ENCODE measurements at places on chromosomes 2 and 18.

DNA sequence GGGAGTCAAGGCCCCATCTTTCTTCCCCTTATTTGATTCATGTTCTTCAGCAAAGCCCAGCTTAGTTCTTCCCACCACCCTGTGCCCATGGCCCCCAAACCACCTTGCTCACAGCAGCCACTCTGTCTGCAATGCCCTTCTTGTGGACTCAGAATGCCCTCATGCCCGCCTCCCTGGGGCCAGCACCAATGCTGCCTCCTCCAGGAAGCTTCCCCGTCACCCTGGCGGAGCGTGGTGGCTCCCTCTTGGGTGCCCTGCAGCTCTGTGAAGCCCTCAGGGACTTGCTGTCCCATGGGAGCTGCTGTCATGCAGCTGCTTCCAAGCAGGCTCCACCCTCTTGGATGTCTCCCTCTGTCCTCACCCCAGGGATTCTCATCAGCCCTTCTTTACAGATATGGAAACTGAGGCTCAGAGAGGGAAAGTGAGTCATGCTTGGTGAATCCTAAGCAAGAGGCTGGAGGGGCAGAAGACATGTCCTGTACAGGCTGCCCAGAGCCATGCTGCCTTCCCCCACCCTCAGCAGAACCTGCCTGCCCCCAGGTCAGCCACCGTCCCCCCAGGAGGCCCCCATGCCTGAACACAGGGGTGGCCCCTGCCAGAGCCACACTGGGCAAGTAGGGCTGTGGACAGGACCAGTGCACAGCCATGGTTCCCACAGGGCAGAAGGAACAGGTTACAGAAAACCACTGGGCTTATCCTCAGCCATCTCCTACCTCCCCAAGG, 11.8 kb upstream of the DUSP2 start:
- no peak for DNase-seq

DNA sequence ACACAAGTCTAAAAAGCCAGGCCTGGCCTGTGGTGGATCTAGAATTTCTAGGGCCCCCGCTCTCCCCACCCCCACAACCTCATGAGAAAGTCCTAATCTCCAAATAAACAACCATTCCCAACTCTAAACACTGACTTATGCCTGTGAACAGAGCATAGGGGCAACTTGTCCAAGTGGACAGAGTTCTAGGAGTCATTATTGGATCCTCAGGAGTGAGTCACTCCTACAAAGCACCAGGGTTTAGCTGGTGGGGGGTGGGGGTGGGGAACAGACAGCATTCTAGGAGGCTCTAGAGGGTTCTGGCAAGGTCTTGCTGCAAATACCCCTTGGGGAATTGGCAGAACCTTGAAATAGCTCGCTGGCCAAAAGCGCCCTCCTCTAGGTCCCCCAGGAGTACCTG, 83.3 kb downstream of the ZCCHC2 start:
- DNase-seq, result no peak

GRCh38 chr2:230824406-230824978, 40.2 kb upstream of the ITM2C start:
- peak; percentile 39 for DNase-seq

DNA sequence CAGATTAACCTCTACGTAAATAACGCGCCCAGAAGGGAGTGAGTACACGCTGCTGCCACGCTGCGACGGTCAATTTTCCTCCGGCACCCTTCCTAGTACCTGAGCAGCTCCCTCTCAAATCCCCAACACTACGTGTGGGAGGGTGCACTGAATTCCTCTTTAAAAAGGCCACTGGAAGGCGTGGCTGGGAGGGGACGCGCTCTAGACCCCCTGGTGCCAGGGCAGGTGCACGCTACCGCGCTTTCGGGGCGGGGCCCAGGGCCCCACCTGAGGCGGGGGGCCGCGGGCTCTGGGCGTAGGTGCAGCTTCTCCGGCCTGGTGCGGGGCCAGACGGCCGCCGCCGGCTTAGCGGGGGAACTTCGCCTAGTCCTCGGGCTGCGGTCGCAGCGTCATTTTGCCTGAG, 668 bp upstream of the ANKRD12 start:
- DNase-seq, result no peak

DNA sequence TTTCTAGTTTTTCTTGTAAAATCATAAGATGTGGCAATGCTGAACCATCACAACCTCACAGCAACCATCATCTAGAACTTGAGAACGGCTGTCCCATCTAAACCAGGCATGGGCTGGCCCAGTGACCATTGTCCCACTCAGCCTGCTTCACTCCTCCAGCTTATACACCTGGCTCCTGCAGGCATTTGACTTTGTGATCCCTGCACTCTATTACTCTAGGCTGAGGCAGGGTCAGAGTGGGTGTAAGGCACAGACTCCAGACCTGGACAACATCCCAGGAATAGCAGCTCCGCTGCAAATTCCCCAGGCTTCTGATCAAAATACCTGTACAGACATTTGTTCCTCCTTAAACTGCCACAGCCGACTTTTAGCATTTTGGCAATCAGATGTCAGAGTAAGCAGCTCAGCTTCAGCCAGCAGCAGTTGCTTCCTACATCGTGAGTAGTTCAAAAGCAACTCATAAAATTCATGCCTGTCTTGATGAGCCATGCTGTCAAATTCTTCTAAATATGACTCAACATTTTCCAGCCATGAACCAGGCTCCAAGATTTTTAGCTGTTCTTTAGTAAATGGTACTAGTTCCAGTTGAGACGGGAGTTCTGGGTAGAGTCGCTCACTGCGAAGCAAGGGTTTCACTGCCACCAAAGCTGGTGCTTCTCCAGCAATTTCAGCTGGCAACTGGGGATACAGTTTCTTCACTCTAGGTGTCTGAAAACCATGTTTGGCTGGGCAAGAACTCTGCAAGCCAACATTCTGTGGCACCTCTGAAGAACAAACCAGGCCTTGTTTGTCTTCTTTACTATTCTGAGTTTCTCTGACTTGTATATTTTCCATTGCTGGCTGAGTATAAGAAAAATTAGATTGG, 12.8 kb downstream of the EPG5 start:
- no peak for DNase-seq

- no peak for DNase-seq
Observed at GRCh38 chr2:9824956-9825720, 18.1 kb upstream of the TAF1B start.

DNA sequence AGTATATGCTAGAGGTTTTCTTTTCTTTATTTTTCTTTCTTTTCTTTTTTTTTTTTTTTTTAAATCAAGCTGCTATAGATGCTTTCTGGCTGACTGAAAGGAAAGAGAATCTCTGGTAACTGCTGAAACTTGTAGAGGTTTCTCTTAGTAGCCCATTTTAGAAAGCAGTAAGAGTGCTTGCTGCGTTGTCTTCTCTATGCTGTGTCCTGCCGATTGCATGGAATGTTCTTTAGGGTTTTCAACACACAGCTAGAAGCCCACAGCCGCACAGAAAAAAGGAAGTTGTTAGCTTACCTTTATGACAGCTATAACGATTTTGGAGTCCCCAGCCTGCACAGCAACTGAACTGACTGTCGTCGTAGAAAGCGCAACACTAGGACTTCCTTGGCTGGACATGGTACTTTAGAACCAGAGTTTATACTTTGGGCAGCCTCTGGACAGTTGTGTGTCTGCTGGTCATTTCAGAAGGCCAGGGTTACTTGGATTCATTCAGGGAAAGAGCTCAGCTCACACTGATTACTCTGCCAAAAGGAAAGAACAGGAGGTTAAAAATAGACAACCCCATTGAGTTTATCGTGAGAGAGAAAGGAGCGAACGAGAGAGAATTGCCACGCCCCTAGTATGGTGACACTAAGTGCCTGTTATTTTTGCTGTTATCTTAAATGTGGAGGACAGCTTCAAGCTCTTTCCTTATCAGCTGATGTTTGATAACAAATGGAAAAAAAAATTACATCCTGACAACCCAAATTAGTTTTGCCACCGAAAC, at the start of gene CCDC141:
TSS of gene CCDC141 (minus strand) at position 592 of the 766 bp plus-strand sequence. CDS start at position 396, 196 bp downstream.
- DNase-seq, result no peak

- no peak for DNase-seq
Observed at GRCh38 chr18:21559195-21559594, 41.3 kb downstream of the ESCO1 start.

GRCh38 chr2:146661473-146662096, 1183.2 kb upstream of the ACVR2A start:
- DNase-seq, result no peak

- no peak for DNase-seq
Observed at GRCh38 chr2:132518302-132518701, 101.7 kb downstream of the GPR39 start.

- DNase-seq, result no peak
Observed at GRCh38 chr18:76634564-76634963, 139.5 kb upstream of the ZNF516 start.

GRCh38 chr2:44537264-44537663, 175.5 kb downstream of the CAMKMT start:
- DNase-seq, result no peak

DNA sequence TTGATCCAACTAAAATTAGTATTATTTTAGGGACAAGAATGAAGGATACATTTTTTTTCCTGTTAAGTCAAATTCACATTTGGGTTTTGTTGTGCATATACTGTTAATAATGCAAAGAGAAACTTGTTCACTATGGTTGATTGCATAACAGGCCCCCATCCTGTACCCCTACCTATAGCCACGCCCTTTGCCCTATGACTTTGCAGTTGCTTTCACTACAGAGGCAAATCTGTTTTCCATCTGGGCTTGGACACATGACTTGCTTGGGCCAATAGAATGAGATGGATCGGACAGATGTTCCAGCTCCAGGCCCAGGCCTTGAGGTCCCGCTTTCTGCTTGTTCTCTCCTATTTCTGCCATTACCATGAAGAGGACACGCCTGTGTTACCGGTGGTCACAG, 278.5 kb upstream of the HNRNPA3 start:
- DNase-seq, result no peak

DNA sequence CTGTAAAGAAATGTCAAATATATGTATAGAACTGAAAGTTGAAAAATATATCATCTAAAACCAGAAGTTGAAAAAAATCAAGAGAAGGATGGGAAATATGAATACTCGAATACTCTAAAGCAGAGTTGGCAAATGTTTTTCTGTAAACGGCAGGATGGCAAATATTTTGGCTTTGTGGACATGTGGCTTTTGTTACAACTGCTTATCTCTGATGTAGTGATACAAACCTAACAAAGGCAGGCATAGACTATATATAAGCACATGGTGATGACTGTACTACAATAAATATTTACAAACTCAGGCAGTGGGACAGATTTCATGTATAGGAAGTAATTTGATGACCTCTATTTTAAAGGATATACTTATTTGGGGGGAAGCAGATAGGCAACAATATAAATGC, 224.6 kb upstream of the LRRTM4 start:
- no peak for DNase-seq

DNA sequence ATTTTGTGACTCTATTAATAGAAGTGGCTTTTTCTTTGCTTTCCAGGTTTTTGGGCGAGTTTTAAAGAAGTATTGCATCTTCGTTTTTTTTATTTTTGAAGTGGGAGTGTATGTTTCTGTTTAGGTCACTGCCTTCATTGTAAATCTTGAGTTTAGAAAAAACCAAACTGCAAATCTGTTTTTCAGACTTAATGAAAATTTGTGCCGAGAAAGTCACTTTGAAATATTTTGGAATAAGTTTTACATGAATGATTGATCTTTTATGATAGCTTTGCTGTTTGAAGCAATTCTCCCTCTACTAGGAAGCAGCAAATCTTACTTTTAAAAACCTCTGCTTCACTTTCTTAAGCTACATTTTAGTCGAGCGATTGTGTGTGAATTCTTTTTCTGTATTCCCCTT, 2.2 kb downstream of the SMAD4 start:
- no peak for DNase-seq

DNA sequence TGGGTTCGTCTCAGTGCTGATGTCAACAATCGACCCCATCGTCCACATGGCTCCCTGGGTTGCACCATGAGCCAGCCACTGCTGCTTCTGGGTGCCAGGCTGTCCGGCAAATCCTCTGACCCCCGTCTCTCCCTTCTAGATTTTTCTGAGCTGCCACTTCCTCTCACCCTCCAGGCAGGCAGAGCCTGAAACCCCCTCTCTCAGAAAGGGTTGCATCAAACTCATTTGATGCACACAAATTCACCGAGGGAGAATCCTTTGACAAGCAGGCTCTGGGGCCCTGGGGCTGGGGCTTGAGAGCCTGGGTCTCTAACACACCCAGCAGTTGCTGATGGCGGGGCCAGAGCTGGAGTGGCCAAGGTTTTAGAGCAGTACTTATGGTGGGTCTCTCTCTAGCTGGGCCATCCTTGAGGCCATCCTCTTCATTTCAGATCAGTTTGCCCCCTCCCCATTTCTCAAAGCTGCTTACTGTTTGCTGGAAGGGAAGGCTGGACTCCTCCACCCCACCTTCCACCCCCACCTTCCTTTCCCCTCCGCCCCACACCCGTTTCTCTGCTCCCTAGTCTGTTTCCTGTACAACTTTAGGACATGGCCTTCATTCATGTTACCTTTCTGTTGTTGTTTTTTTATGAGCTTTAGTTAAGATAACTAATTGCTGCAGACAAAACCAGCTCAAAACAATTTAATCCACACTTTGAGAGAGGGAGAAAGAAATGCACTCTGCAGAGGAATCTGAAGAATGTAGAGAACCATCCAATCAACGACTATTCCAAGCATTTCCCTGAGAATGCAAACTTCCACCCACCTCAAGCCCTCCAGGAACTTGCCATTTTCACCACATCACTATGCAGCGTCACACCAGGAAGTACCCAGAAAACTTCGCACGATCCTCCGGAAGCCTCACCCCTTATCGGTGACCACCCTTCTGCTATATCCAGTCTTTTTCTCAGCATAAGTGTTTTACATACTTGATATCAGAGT, 69.5 kb downstream of the ARL4C start:
- no peak for DNase-seq

DNA sequence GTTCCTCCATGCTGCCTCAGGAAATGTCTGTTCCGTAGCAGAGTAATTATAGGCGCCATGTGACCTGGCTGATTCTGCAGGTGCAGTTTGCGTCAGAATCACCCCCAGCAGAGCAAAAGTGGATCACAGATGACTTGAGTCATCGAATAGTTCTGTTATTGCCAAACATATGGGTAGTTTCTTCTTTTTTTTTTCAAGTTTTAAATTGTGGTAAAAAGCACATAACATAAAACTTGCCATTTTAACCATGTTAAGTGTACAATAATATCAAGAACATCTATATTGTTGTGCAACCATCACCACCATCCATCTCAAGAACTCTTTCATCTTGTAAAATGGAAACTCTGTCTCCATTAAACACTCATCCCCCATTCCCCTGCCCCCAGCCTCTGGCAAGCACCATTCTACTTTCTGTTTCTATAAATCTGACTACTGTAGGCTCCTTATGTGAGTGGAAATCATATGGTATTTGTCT, 177.7 kb upstream of the TWIST2 start:
- no peak for DNase-seq

DNA sequence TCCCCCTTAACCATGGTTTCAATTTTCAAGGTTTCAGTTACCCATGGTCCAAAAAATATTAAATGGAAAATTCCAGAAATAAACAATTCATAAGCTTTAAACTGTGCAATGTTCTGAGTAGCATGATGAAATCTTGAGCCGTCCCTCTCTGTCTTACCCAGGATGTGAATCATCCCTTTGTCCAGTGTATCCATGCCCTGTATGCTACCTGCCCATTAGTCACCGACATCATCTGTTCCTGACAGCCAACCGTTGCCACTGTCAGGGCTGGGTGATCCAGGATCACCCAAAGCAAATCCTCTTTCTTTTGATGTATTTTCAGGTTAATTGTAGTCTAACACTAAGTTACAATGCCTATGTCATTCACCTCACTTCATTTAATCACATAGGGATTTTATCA, 15.7 kb upstream of the OLA1 start:
- DNase-seq, result no peak

- DNase-seq, result no peak
Observed at GRCh38 chr18:2060086-2060485, 511.2 kb downstream of the METTL4 start.

Data from stimulated activated CD8-positive, alpha-beta memory T cell treated with anti-CD3 and anti-CD28 coated beads, Interleukin-7, amount 100 ng/mL, for 4 hours (primary cell).